ENCODE measurements at places on chromosomes 1 and 21.
A peak's percentile ranks its signal among the peaks of the same experiment; 100 is the strongest.

DNA sequence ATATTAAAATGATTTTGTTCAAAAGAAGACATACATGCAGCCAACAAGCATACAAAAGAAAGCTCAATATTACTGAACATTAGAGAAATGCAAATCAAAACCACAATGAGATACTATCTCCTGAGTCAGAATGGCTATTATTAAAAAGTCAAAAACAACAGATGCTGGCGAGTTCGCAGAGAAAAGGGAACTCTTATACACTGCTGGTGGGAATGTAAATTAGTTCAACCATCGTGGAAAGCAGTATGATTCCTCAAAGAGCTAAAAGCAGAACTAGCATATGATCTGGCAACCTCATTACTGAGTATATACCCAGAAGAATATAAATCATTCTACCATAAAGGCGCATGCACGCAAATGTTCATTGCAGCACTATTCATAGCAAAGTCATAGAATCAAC is 126.0 kb upstream of the HMCN1 start:
- no peak for DNase-seq

GRCh38 chr1:30225357-30225756 is 498.0 kb downstream of the MATN1 start:
- no peak for DNase-seq

DNA sequence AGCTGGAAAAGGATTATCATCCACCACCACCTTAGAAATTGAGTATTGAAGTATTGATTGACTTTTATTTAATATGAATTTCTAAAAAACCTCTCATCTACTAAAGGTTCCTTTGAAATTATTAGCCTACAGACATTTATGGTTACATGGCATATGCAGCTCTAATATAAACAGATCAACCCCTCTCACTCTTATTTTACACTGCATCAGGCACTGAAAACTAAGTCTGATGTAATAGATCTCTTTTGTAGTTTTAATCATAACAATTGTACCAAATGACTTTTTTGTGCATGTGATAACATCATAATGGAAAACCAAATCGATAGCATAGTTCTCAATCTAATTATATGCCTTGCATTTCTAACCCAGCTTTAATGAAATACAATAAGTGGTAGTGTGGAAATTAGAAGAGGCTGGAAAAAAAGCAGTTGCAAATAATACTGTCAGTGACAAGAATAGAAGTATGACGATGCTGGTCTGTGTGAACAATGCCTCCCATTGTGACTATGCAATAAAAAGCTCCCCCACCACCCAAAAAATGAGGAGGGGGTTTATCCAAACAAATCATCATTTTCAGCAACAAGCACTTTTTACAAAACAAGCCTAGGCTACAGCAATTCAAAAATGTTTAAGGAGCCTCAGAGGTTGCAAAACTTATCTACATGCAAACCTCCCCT is 426.5 kb upstream of the NFIA start:
- DNase-seq = no peak

DNA sequence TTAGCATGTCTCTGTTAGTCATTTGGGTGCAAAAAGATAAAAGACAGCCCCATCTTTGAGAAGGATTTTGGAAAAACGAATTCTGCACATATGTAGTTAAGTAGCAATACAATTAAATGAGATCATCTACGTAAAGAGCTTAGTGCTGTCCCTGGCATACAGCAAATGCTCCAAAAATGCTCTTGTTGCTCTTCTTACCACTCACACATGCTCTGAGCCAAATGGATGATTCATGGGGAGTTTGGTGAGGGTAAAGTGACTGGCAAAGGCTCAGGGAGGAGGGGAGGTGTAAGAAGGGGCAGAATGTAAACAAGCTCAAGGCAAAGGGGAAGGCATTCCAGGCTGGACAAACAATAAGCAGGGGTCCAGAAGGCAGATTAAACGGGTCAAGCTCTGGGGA is 191.9 kb downstream of the AK5 start:
- DNase-seq = no peak

GRCh38 chr1:162549001-162549400 is 12.5 kb upstream of the UAP1 start:
- no peak for DNase-seq

- DNase-seq = no peak
Measured at GRCh38 chr1:248376916-248377315, 1.4 kb downstream of the OR2T6 start.

GRCh38 chr21:18769599-18769998 is 366.0 kb upstream of the TMPRSS15 start:
- no peak for DNase-seq

- DNase-seq = no peak
Measured at GRCh38 chr1:17419626-17420328, 19.7 kb downstream of the RCC2 start.

- no peak for DNase-seq
Measured at GRCh38 chr1:228277491-228278431, 69.9 kb downstream of the OBSCN start.

- DNase-seq = no peak
Measured at GRCh38 chr21:38759413-38759812, 46.3 kb upstream of the ETS2 start.

GRCh38 chr1:204116539-204116938 is 35.3 kb downstream of the ETNK2 start:
- DNase-seq = no peak

GRCh38 chr1:20574686-20575540 is 14.0 kb upstream of the CDA start:
- peak; percentile 18 for DNase-seq

Measured in GM12864 (cell line).